ENCODE measurements at places on chromosomes 4 and X.

DNA sequence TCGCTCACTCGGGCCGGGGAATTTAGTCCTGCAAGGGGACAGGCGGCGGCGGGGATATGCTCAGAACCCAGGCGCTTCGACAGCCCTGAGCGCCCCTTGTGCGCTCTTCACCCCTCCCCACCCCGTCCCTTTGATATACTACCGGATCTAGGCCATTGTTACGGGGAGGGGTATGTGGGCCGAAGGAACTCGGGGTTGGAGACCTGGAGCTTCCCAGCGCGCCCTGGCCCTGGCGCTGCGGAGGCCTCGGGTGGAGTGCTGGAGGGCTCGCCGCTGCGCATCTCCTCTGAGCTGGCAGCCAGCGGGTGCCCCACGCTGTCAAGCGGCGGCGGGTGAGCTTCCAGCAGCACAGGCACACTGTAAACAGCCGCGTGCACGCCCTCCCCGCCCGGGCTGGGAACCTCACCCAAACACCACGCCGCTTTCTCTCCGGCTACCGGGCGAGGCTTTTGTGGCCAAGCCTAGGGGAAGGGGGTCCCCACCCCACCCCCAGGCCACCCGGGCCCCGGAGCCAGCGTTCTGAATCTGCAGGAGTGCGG, 54.5 kb upstream of the BCOR start:
- peak; percentile 92 for DNase-seq

- no peak for DNase-seq
Observed at GRCh38 chr4:39591290-39591689, 47.4 kb downstream of the SMIM14 start.

- DNase-seq, result no peak
Observed at GRCh38 chr4:158259955-158260575, 49.8 kb downstream of the TMEM144 start.

GRCh38 chr4:66704243-66704642, 841.1 kb downstream of the CENPC start:
- no peak for DNase-seq

DNA sequence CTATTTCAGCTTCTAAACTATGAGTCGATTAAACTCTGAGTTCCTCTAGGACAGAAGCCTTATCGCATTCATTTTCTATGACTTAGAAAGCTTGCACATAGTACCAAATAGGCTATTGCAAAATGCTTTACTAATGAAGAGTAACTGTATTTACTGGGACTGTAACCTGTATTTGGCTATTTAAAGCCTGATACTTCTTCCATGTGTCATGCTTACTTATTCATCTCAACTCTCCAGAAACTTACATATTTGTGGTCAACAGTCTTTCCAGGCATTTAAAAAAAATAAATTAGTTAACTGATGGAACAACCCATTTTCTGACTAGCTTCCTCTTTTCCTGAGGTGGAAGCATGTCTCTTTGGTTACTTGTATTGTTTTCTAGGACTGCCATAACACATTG, 467.9 kb downstream of the PCDH11X start:
- no peak for DNase-seq

DNA sequence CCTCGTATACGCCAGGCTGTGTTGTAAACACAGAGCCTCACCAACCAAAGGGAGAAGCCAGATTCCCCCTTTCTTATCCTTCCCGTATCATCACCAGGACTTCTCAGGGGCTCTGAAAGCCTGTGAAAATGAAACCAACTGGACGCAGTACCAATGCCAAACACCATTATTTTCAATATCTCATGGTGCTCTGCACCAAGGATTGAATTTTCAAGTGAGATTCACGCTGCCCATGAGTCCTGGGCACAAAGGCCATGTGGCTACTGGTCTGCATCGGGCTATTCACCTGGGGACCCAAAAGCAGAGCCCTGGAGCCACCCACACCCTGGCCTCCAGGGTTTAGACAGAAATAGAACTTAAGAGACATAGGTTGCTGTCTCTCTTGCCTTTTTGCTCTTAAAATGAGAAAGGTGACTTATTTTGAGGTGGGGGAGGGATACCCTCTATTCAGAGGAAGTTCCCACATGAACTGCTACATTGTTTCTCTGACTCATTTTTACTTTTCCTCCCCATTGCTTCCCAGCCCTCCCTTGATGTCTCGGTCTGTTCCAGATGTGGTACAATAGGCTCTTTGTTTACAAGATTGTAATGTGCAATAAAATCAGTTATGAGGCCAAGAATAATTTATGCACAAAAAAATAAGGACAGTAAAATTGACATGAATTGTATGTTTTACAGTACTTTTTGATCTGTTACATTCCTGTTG, 55.4 kb downstream of the MAML3 start:
- no peak for DNase-seq

DNA sequence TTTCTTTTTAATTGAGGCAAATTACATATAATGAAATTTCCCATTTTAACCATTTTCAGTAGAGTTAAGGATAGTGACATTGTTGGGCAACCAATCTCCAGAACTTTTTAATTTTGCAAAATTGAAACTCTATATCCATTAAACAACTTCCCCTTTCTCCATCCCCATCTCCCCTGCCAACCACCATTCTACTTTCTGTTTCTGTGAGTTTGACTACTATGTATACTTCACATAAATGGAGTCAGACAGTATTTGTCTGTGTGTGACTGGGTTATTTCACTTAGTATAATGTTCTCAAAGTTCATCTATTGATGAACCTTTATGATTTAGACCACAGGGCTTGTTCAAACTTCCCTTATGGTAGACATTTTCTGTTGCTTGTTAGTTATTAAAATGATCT, 364.5 kb upstream of the MAD2L1 start:
- no peak for DNase-seq

GRCh38 chr4:18518098-18518497, 496.5 kb upstream of the LCORL start:
- no peak for DNase-seq

GRCh38 chr4:115332078-115332477, 218.7 kb upstream of the NDST4 start:
- no peak for DNase-seq

GRCh38 chrX:84748965-84749656, 246.9 kb upstream of the HDX start:
- DNase-seq, result no peak

DNA sequence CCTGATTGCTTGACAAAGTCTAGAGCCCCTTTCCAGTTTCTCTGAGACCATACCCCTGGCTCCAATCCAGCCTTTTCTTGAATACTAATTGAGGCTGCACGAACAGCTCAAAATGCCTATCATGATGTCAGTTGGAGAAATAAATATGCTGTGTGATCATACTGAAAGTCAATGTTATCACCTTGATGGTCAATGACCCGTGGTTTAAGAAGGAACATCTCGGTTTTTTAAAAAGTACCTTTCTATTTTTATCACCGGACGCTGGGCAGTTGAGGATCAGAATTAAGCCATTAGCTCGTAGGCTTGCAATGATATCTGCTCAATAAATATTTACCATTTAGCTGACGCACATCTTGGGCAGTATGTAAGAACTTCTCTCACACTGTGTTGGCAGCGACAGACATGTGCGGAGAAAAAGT, 852 bp upstream of the WDR44 start:
- no peak for DNase-seq

- DNase-seq, result no peak
Observed at GRCh38 chr4:72817012-72817411, 248.0 kb upstream of the ADAMTS3 start.

- DNase-seq, result no peak
Observed at GRCh38 chrX:132751063-132751690, 207.3 kb downstream of the HS6ST2 start.

- peak; percentile 85 for DNase-seq
Observed at GRCh38 chr4:139177869-139178619, 1.0 kb upstream of the ELF2 start.

GRCh38 chr4:147828331-147828905, 96.5 kb downstream of the ARHGAP10 start:
- no peak for DNase-seq

GRCh38 chr4:55866290-55866907, 13.0 kb downstream of the EXOC1 start:
- DNase-seq, result no peak
